T-helper 1 cell (primary cell): ENCODE measurements at places on chromosomes 6 and 20.

DNA sequence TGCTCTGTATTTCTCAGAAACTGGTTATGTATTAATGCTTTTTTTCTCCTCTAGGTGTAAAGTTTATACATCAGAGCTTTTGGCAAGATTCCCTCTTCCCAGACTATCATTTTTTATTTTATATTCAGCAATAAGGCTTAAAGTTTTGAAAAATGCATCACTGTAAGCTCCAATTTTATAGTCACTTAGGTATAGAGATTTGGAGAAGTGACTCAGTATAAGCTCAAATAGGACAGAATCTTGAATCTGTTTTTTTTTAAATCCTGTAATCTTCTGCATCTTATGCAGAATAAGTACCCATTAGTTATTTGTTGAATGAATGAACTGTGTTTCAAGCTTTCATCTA, 1.0 kb downstream of the NCOA7 start:
- DNase-seq, result no peak

GRCh38 chr20:59221049-59221706, 57.6 kb downstream of the ZNF831 start:
- DNase-seq, result no peak

GRCh38 chr6:45256697-45257695, 71.1 kb upstream of the RUNX2 start:
- DNase-seq, result no peak

DNA sequence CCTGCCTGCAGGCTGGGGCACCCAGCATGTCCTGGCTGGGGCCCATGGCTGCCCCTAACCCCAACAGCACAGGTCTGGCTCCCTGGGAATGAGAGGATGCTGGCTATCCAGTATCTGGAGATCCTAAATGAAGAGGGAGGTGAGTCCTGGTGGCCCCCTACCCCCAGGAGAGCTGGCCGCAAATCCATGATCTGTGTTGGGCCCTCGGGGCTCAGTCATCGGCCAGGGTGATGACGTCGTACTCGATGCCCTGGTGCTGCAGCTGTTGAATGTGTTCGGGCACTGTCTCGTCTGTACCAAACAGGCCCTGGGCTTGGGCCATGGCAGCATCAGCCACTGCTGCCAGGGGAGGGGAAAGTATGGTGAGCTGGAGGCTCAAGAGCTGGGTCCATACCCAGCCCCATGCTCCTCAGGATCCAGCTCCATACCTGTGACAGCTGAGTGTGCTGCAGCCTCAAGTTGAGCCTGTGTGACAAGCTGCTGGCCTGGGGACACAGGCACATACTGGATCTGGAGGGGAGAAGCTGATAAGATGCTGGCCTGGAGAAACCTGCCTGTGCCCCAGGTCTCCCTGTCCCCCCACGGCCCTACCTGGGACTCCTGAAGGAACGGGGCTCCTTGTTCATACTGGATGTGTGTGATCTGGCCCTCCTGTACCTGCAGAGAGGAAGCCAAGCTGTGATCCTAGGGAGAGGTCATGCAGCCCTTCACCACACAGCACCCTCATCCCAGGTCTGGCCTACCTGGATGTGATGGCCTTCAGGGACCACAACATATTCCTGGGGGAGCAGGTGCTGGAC, 14.5 kb downstream of the PCIF1 start:
- DNase-seq, result no peak

DNA sequence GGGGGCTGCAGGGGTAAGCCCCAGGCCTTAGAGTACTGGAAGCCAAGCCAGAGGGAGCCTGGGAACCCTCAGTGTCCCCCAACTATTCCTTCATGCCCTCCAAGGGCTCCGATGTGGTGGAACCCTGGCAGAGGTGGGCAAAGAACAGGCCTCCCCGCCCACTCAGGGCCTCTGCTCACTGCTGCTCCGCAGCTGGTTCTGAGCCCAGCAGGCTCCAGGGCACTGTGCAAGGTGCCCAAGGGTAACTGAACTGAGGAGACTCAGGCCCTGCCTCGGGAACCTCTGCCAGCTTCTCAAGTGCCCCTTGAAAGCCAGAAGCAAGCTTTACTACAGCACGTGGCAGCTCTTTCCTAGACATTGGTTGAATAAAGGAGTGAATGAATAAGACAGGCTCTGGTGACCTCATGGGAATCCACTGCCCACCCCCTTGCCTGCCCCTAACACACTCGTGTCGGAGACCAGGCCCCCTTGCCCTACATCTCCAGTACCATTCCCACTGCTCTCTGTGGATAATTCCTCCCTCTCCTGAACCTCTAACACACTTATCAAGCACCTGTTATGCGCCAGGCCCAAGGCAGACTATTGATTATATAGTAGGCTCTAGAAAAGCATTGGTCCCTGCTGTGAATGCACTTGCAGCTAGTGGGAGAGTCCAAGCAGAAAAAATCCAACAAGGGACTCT, 55.0 kb downstream of the TOX2 start:
- DNase-seq, result no peak
